ENCODE measurements at places on chromosomes 4 and X.

DNA sequence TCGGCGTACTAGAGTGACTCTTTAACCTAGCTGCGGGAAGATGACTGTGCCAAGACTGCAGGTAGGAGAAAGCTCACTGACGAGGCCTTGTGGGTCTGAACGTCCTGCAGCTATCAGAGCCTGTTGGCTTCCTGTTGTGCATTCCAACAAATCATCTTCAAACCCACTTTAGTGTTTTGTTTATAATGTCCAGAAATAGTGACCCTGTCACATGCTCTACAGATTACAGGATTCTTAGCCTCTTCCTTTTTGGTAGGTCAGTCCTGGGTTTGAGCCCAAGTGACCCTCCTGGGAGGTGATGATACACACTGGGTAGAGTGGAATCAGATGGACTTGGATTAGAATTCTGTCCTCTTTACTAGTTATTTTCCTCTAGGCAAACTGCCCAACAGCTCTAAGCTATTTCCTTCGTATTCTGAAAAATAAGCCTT is 33.2 kb downstream of the HTT start:
- DNase-seq: no peak

GRCh38 chr4:110678517-110679227 is 55.8 kb upstream of the PITX2 start:
- DNase-seq: no peak

DNA sequence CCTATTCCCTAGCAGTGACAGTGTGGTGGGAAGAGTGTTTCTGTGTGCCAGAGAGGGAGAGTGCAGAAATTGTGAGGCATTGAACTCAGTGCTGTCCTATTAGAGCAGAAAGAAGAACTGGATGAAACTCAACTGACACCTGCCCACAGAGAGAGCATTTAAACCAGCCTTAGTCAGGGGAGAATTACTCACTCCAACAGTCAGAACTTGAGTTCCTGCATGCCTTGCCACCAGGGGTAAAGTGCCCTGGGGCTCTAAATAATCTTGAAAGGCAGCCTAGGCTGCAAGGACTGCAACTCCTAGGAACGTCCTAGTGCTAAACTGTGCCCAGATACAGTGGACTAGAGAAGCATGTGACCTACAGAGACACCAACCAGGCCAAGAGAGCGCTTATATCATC is 12.8 kb downstream of the CYSLTR1 start:
- DNase-seq: no peak

DNA sequence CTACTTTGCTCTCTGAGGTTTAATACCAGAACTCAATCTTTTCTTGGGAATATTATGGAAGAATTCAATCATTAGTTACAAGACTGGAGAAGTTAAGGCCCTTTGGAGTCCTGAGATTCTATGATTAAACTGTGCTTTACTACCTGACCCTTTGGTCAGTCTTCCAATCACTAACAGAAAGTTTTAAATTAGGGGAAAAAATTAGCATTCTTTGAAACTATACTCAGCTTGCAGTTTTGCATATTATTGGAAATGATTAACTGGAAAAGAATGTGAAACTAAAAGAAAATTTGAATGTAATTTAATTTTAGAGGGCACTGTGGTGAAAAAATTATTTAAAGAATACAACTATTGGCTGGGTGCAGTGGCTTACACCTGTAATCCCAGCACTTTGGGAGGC is 18.7 kb upstream of the GPR34 start:
- DNase-seq: no peak

Measured in left lung (tissue), 14 donors.